ENCODE measurements at places on chromosomes 4 and X. TPM values are rescaled to one million over a fixed set of nuclear protein-coding genes. Genes with fewer than 3 reads are reported as not detected.

FAM9C gene
- 0.37 TPM for polyA plus RNA-seq

FAAH2 gene
- 13.5 TPM for polyA plus RNA-seq

C4orf50 gene
- not detected for polyA plus RNA-seq

CNGA1 gene
- polyA plus RNA-seq, result 6.5 TPM

RADX gene
- polyA plus RNA-seq, result 5.8 TPM

NUP54 gene
- 84.8 TPM for polyA plus RNA-seq

FUNDC1 gene
- polyA plus RNA-seq, result 36.9 TPM

- no peak for DNase-seq
Observed at GRCh38 chrX:151365579-151365978, 31.4 kb upstream of the VMA21 start.

DNA sequence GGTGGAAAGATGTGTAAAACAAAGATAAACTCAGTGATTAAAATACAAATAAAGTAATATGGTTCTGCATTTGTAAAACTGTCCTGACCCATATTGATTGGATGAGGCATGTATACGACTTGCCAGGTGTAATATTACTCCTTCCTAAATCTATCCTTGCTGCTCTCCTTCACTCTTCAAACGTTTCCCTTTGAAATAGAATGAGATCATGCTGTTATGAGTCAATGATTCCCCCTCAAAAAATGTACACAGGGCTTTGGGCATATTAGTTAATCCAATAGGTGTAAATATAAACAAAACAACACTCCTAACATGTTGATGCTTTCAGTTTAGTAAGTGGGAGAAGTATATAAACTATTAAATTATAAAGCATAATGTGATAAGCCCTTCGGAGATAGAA is 117.4 kb upstream of the GPM6A start:
- no peak for DNase-seq

GRCh38 chr4:77804471-77804870 is 14.7 kb downstream of the CNOT6L start:
- DNase-seq, result no peak

DNA sequence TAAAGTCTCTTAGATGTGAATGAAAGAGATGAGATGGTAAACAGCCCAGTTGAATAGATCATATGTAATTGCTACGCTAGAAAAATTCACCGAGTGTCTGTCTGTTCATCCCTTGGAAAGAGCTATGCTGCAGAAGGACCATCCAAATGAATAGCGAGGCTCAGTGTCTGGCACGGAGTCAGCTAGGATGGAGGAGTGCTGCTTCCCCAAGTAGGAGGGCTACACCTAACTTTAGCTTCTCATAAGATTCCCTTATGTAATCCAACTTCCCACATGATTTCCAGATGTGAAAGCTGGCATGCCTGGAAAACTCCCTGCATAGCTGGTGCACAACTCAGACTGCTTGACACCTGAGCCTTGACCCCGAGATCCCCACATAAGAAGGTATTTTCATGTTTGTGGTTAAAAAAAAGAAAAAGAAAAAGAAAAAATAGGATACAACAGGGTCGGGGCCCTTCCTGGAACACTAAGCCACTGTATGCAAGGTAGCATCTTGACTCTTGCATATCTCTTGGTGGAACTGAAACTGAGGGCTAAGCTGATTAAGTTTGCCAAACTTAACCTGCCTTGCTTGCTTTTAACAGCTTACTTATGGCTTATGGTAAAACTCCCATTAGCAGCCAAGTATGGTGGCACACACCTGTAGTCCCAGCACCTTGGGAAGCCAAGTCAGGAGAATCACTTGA is 82.3 kb downstream of the FREM3 start:
- no peak for DNase-seq

DNA sequence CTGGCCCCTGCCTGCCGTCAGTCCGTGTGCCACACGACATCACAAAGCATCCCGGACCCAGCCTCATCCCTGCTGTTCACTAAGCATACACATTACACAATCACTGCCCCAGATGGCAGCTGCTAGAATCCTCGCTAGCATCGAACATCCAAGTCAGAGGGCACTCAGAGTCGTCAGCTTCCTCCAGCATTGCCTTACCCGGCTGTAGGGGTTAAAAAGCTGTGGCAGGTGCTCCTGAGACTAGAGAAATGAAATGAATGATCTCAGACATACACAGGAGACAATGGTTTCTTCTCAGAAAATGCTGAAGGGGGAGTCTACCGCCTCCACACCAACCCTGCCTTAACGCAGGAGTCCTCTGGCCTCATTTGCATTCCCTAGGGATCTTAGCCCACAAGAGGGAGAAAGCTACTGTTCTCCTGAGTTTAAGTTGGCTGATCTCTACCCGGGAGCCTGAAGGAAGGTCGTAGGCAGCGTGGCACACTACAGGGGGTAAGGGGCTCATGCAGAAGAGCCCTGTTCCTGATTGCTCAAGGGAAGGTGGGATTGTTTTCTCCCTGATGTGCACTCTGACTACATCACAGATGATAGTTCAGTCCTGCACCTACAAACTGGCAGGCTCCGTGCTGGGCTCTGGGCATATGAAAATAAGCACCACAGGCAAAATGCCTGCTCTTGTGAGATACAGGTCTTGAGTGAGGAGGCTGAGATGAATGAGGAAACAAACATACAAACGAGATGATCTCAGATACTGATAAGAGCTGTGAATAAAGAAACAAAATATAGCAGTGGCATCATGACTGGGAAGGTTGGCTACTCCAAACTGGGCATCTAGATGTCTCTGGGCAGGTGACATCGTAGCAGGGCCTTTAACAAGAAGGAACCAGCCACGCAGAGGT is 2.6 kb upstream of the KIAA0232 start:
- no peak for DNase-seq

DNA sequence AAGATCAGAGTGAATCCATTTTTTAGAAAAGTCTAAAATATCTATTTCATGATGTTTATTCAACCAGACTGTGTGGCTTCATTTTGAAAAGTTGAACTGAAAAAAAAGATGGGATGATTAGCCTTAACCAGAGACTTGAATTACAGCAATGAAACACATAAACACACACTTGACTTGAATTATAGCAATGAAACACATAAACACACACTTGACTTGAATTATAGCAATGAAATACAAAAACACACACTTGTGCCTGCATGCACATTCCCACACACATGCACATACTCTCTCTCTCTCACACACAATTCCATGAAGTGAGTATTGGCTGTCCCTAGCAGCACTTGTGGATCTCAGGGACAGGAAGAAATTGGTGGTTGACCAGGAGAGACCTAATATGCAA is 286.8 kb downstream of the USP46 start:
- DNase-seq, result no peak

DNA sequence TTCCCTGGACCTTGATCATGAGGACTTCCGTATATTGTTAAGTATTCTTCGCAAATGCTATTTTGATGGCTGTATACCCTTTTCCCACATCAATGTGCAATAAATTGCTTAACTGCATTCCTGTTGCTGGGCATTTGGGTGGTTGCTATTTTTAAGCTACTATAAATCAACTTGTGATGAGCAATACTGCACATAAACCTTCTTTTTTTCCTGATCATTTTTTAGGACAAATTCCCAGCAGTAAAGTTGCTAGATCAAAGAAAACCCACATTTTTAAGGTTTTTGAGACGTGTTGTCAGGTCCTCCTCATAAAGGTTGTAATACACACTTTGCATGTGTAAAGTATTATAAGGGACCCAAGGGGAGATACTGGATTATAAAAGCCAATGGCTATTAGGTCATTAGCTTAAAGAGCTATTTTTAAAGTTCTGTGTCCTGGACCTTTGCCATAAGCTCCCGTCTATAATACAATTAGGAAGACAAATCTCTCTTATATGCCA is 35.6 kb downstream of the LIMCH1 start:
- DNase-seq, result no peak

GRCh38 chr4:142402900-142403299 is 443.2 kb downstream of the INPP4B start:
- no peak for DNase-seq

- DNase-seq, result no peak
Observed at GRCh38 chr4:24701683-24702082, 93.7 kb upstream of the SOD3 start.

GRCh38 chr4:23040539-23040938 is 347.8 kb downstream of the GBA3 start:
- DNase-seq, result no peak

- DNase-seq, result no peak
Observed at GRCh38 chr4:139658185-139658584, 7.4 kb upstream of the MGST2 start.

DNA sequence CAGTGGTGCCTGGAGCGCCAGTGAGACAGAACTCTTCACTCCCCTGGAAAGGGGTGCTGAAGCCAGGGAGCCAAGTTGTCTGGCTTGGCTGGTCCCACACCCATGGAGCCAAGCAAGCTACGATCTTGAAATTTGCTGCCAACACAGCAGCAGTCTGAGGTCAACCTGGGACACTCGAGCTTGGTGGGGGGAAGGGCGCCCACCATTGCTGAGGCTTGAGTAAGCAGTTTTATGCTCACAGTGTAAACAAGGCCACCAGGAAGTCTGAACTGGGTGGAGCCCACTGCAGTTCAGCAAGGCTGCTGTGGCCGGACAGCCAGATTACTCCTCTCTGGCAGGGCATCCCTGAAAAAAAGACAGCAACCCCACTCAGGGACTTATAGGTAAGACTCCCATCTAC is 149.5 kb downstream of the EDA2R start:
- no peak for DNase-seq

- DNase-seq, result no peak
Observed at GRCh38 chrX:38636949-38637819, 75.8 kb downstream of the TSPAN7 start.

DNA sequence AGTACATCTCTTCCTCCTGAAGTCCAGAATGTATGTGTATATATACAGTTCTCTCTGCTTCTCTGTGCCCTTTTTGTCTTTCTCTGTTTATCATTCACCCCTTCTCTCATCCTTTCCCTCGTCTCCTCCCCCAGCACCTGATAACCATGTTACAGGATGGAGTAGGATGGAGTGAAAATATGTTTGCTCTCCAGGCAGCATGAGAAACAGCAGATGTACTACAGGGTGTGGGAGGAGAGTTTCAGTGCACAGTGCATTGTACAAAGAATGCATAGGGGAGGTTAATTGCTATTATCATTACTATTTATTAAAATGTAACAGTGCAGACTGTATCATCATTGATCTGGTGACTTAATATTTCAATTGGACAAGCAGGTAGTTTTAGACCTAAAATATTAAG is 104.5 kb downstream of the MFAP3L start:
- no peak for DNase-seq

DNA sequence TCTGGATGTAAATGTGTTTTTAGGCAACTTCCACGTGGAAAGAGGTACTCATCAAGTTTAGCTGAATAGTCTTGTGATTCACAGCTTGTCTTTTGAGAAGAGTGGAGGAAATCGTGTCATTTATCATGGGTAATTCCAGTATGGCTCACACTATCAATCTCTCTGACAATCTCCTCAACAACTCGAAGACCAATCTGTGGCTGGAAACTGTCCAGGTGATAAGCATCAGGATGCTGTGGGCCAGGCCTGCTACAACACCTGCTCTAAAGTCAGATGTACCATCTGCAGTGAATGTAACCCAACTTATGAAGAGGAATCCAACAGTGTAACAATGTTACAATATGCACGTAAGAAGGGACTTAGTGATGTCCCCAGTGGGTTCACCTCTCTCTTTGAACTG is 132.1 kb upstream of the GK2 start:
- DNase-seq, result no peak

Data from right renal cortex interstitium (tissue), 3 donors.